ENCODE measurements at places on chromosomes 2 and 18.

DNA sequence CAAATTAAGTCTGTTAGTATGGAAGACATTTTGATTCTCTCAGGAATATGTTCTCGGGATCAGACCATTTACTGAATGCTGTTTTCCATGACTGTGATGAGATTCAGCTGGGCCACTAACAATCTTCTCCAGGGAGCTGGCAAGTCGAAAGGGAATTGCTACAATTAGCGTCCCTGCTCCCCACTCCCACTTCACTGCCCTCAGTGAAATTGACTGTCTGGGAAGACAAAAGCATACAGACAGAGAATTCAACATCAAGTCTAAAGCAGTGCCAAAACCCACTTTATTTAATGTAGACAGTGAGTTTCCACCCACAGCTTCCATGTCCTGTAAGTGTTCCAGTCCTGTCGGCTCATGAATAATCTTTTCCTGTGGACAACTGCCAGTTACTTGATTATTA, 34.0 kb upstream of the COL3A1 start:
- no peak for DNase-seq

GRCh38 chr18:63119647-63120046, 199.9 kb downstream of the BCL2 start:
- no peak for DNase-seq

DNA sequence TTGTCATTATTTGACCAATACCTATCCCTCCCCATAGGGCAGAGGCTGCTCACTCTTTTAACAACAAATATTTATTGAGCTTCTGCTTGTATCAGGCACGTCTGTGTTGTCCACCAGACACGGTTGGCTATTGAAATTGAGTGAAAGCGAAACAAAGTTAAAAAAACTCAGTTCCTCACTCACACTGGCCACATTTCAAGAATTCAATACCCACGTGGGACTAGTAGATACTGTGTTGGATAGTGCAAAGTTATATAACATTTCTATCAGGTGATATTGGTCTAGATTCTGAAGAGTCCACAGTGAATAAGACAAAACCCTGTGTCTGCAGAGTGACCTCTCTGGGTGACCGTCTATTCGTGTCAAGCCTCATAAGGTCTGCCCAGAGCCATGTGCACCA, 43.9 kb upstream of the GALR1 start:
- DNase-seq: no peak

GRCh38 chr2:173764094-173764493, 201.1 kb downstream of the SP3 start:
- no peak for DNase-seq

DNA sequence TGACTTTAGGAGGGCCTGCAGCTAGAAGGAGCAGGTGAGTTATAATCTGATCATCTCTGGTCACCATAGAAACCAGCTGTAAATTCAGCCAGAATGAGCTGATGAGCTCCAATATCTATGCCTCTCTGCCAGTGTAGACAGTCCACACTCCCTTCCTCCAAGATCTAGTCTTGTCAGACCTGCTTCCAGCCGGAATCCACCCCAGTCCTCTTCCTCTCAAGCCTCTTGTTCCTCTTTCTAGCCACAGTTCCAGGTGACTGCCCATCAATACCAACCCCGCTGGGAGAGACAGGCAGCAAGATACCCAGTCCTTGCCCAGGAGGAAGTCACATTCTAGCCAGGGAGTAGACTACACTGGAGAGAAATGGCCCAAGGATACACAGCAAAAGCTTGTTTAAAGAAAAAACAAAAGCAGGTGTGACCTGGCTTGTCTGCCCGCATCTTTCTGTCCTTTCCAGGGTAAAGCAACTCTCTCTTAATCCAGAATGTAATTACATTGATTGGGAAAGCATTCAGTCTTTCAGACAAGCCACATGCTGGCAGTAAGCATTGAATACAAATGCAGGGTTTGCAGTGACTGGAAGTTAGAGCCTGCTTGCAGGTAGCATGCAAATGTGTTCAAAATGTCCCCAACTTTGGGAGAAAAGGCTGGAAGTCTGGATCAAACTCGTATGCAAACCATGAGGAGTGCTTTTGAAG, 9.0 kb upstream of the SLC35F6 start:
- DNase-seq: no peak

- DNase-seq: no peak
Measured at GRCh38 chr2:189657867-189658266, 3.4 kb upstream of the ASNSD1 start.

DNA sequence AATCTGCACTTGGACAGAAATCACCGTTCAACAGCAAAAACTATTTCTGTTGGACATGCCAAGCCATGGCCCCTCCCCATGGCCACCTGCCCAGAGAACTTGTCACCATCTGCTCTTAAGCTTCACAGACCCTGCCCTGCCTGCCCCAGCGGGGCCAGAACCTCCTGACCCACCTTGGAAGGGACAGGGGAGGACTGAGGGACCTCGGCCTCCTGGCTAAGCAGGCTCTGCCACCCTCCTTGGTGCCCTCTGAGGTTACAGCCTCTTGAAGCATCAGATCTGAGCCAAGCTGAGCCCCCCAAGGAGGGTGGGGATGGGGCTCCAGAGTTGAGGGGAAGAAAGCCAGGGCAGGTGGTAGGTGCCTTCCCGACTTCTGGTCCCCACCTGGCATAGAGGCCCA, 6.5 kb downstream of the TEX261 start:
- no peak for DNase-seq

GRCh38 chr2:125092276-125093009, 1067.4 kb downstream of the CNTNAP5 start:
- no peak for DNase-seq

Measured in stimulated activated CD8-positive, alpha-beta memory T cell treated with anti-CD3 and anti-CD28 coated beads, Interleukin-15, amount 100 ng/mL, for 1 hour (primary cell).